Hematopoietic multipotent progenitor cell treated with erythropoietin and hydrocortisone succinate and interleukin-3 and kit ligand, for 15 days (in vitro differentiated cells): ENCODE measurements at places on chromosomes 2 and 18.

- no peak for DNase-seq
These were observed 174.7 kb downstream of the DNER start for GRCh38 chr2:229539628-229540027.

GRCh38 chr2:88469202-88470114 lies 17.0 kb upstream of the FOXI3 start:
- no peak for DNase-seq

DNA sequence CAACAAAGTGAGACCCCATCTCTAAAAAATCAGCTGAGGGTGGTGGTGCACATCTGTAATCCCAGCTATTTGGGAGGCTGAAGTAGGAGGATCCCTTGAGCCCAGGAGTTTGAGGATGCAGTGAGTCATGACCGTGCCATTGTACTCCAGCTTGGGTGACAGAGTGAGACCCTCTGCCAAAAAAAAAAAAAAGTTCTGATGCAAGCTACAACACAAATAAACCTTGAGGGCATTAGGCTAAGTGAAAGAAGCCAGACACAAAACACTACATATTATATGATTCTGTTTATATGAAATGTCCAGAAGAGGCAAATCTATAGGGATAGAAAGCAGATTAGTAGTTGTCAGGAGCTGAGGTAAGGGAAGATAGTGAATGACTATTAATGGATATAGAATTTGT lies 13.0 kb downstream of the YWHAQ start:
- DNase-seq = no peak

DNA sequence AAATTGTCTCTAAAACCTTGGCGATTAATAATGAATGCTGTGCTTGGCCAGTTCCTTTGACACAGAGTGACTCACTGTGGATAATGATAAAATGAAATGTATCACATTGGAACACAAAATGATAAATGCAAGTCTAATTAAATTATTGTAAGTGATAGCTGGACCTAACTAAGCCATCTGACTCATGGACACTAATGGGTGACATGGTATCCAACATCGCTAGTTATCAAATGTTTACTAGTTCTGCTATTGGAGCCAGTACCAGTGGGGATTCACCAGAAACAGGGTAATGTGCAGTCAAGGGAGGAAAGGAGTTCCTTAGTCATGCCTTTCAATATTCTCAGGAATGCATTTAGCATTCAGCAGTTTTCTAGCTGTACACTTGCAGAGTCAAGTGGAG lies 736.3 kb upstream of the ACVR2A start:
- DNase-seq = no peak

DNA sequence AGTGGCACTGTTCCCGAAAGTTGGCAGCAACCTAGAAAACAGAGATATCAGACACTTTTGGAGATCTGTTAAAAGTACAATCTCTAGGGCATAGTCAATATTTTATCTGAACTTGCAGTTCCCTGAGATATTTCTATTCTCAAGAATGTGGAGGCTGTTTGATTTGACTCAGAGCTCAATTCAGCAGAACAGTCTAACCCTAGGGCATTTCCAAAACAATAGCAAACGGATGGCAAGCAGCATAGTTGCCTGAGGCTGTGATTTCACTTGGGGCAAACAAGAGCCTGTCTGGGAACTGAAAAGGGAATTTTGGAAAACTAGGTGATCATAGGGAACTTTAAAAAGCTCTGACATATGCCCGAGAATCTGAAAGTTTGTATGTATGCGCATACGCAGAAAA lies 772.8 kb upstream of the LRRTM1 start:
- no peak for DNase-seq

GRCh38 chr2:61439241-61440002 lies 31.5 kb downstream of the USP34 start:
- no peak for DNase-seq

GRCh38 chr18:28728891-28729290 lies 552.0 kb upstream of the CDH2 start:
- DNase-seq = no peak

DNA sequence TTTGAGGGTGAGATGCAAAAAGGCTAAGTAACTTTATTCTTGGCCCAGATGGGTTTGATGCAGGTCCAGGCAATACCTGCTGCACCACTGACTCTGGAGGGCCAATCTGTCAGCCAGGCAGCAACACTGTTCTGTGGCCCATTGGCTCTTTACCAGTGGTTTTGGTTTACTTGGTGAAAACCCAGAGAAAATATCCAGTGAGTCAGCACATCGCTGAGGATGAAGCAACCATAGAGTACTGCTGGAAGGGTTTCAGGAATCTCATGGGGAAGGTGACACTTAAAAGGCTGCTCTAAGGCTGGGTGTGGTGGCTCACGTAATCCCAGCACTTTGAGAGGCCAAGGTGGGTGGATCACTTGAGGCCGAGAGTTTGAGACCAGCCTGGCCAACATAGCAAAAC lies 192.5 kb upstream of the FAM98A start:
- no peak for DNase-seq
